ENCODE measurements at places on chromosomes 5 and 9.

- DNase-seq = no peak
These were observed 34.6 kb upstream of the CCL21 start for GRCh38 chr9:34744295-34745221.

- DNase-seq = no peak
These were observed 44.7 kb downstream of the CDC14B start for GRCh38 chr9:96574931-96575351.

DNA sequence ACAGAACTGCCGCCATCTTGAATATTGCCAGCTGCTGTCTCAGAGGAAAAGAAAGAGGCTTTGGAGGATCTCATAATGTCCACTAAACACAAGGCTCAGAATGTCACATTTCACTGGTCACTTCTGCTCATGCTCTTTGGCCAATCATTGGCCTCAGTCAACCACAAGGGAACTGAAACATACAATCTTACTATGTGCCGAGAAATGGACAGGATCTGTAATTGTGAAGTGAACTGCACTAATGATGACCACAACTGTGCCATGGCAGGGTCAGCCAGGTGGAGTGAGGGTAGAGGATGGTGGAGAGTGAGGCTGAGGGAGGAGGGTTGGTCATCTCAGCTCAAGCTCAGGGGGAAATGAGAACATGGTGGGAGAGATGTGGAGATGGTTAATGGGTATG is 32.8 kb downstream of the GDNF start:
- no peak for DNase-seq

- no peak for DNase-seq
These were observed 1.7 kb downstream of the CANX start for GRCh38 chr5:179700401-179700918.

- DNase-seq = no peak
These were observed 75.1 kb downstream of the GABRB2 start for GRCh38 chr5:161471211-161471950.

- DNase-seq = no peak
These were observed 53.0 kb downstream of the PSD2 start for GRCh38 chr5:139848508-139849100.

- no peak for DNase-seq
These were observed 9.9 kb downstream of the ZNF622 start for GRCh38 chr5:16455668-16456067.

DNA sequence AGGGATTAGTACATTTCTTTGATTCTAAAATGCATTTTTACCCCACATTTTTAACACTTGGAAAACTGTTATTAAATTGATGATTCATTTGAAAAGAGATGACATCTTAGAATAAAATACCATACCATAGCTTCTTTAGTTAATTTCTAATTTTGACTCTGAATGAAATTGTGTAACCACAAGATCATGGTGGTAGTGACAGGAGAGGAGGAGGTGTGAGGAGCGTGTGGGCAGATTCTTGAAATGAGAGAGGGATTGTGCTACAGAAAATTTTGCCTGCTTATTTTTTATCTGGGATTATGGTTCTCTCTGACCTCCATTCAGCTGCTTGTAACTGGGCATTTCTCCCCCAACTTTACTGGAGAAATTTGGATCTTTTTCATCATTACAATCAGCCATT is 173.3 kb upstream of the CLINT1 start:
- DNase-seq = no peak

GRCh38 chr5:112203229-112203628 is 215.8 kb downstream of the EPB41L4A start:
- DNase-seq = no peak

DNA sequence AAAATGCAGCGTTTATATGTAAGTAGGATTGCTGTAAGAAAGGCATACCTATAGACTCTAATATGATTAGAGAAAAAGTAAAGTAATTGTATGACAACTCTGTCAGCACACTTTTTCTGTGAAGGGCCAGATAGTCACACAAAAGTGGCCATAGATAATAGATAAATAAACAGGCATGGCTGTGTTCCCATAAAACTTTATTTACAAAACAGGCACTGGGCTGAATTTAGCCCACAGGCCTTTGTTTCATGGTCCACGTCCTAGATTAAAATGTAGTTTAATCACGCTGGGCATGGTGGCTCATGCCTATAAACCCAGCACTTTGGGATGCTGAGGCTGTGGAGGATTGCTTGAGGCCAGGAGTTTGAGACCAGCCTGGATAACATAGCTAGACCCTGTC is 8.7 kb upstream of the TXNDC8 start:
- DNase-seq = no peak

DNA sequence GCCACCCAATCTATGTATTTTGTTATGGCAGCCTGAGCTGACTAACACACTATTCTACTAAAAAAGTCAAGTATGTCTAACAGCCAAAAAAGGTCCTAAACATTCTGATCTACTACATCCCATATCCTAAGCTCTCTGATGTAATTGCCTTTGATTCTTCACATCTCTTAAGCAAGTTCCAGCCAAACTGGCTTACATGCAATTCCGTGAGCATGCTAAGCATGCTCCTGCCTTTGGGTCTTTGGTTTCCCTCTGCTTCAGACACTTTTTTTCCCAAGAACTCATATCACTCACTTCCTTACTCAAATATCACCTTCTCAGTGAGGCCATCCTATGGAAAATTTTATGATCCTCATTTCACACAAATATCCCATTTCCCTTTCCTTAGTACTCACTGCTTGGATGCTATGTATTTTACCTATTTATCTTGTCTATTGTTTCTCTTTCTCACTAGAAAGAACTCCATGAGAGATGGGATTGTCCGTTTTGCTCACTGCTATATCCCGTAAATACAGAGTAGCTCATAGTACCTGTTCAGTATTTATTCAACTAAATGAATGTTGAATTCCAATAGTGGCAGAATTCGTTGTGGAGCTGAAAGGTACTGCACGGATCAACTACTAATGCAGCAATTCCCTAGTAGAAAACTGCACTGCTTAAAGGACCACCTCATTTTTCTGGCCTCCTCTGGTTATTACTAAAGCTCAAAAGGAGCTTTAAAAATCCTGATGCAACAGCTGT is 2.3 kb upstream of the SLC12A2 start:
- DNase-seq = no peak

DNA sequence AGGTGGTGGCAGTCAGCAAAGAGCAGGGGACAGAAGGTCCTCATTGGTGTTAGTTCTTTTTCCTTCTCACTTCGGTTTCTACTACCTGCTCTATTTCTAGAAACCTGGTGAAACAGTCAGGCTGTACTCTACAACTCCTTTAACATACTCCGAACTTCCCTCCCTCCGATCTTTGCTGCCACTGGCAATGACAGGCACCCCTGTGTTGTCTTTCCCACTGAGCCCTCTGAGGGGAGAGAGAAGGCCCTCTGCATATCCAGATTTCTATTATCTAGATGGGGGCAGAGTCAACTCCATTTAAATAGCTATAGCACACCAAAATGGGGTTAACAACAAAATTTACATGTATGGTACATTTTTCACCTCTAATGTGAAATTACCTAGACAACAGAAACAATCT is 123.7 kb downstream of the CDK5RAP2 start:
- no peak for DNase-seq

DNA sequence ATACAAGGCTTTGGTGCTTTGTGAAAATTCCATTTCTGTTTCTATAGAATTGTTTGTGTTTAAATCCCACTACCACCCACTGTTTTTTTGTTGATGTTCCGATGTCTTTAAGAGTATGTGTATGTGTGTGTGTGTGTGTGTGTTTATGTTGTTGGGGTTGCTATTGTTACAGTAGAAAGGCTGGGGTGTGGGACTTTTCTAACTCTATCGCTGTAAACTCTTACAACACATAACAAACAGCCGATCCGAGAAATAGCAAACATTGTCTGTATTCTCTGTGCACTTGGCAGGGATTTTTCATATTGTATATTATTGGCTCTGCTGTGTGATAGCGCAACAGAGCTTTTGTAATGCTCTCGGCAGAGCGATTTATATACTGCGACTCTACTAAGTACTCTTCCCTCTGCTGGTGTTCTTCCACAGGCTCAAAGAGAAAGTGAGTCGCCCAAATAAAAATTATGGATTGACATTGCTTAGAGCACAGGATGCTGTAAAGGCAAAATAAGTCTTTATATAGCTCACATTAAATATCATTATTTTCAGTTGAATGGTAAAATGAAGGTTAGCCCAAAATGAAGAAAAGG is 492.2 kb upstream of the ARRDC3 start:
- no peak for DNase-seq

DNA sequence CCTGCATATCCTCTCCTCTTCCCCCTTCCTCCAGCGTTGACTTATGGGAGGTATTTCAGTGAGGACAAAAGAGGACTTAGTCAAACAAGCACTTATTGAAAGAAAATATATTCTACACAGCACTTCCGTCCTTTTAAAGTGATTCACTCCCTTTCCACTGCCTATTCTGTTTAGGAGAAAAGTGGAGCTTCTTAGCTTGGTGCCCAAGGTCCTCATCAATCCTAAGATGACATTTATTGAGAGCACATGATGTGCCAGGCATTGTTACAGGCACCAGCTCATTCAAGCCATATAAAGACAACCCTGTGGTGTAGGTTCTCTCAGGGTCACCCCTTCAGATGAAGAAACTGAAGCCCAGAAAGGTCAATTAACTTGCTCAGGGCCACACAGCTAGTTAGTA is 95.9 kb downstream of the KCNIP1 start:
- DNase-seq = no peak

DNA sequence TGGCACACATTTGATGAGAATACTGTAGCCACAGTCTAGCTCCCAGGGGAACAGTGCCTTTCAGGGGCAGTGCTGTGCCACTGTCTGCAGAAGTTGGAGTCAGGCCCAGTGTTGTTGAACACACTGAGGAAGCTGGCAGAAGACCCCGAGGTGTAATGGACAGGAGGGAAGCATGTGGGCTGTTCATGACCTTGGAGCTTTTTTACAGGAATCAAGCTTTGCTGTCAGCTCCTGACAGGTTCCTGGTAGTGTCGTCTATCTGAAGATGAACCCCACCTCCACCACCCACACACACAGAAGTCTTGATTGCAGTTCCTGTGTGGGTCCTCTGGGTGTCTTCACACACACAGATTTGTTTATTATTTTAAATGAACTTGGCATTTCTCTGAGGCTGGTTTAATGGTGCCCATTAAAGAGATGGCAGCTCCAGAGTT is 40.3 kb upstream of the TNFAIP8 start:
- no peak for DNase-seq

- no peak for DNase-seq
These were observed 87.6 kb downstream of the MAP1B start for GRCh38 chr5:72194846-72195245.

- DNase-seq = no peak
These were observed 12.8 kb upstream of the STC2 start for GRCh38 chr5:173340984-173341383.

- DNase-seq = no peak
These were observed 49.9 kb upstream of the SNCAIP start for GRCh38 chr5:122262103-122262502.

GRCh38 chr5:1877103-1878049 is 5.3 kb downstream of the IRX4 start:
- no peak for DNase-seq

GRCh38 chr9:105672711-105673234 is 10.5 kb downstream of the TAL2 start:
- no peak for DNase-seq

DNA sequence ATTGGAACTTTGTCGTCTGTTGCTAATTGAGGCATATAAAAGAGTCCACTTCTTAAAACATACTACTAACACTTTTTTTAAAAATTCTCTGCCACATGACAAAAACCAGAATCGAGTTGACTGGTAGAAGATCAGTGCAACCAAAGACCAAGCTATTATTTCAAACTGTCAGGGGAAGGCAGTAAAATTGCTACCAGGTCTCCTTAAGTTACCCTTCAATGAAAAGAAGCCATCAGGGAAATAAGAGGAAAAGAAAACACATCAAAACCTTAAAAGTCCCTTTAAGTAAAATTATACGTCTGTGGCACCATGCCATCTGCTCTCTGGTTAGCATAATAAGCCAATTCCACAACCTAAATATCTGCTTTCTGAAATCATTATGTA is 9.6 kb downstream of the ZNF608 start:
- no peak for DNase-seq

GRCh38 chr5:95181644-95182043 is 103.2 kb downstream of the MCTP1 start:
- no peak for DNase-seq

DNA sequence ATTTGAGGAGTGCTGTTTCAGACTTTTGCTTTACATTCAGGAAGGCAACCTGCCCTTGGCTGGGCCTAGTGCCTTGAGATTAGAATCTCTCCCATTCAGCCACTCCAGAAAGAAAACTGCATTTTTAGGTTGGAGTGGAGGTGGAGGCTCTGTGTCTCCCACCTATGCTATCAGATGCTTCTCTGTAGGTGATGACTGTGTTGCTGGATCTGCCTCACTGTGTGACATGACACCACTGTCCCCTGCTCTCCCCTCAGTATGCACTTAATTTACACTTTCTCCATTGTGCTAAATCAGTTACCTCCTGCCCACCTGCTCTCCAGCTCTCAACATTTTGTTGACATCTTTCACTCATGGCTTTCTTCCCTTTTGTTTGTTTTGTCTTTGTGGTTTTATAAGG is 265.8 kb downstream of the TENT4A start:
- no peak for DNase-seq

GRCh38 chr5:22465177-22465576 is 388.0 kb downstream of the CDH12 start:
- no peak for DNase-seq

DNA sequence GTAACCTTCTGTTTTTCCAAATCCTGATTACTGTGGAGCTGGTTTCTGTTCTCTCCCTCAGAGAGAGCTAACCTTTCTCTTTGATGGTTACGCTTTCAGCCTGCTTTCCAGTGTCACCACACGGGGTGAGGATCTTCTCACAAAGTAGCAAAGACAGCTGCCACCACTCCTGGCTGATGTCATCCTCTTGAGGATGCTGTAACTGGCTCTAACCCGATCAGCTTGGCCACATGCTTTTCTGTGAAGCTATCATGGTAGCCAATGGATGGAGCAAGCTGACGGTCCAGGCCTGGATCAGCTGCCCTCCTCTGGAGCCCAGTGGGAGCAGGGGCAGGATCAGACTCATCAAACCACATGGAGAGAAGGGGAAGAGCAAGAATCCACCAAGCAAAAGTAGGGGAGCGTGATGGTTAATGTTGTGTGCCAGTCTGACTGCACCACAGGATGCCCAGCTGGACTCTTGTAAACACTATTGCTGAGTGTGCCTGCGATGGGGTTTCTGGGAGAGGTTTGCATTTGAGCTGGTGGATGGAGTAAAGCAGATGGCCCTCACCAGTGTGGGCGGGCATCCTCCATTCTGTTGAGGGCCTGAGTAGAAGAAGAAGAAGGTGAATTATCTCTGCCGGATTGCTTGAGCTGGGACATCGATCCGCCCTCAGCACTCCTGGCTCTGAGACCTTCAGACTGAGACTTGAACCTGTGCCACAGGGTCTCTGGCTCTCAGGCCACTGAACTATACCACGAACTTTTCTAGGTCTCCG is 26.8 kb upstream of the ZNF354A start:
- DNase-seq = no peak

DNA sequence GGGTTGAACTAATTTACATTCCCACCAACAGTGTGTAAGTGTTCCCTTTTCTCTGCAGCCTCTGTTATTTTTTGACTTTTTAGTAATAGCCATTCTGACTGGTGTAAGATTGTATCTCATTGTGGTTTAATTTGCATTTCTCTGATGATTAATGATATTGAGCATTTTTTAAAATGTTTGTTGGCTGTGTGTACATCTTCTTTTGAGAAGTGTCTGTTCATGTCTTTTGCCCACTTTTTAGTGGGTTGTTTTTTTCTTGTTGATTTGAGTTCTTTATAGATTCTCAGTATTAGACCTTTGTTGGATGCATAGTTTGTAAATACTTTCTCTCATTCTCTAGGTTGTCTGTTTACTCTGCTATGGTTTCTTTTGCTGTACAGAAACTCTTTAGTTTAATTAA is 101.6 kb downstream of the NIPBL start:
- no peak for DNase-seq

- no peak for DNase-seq
These were observed 2.0 kb downstream of the UBE2R2 start for GRCh38 chr9:33818847-33819500.
